Right renal cortex interstitium (tissue), 3 donors: ENCODE measurements at places on chromosomes 7 and 10. TPM values are rescaled to one million over a fixed set of nuclear protein-coding genes. Genes with fewer than 3 reads are reported as not detected.

DNA sequence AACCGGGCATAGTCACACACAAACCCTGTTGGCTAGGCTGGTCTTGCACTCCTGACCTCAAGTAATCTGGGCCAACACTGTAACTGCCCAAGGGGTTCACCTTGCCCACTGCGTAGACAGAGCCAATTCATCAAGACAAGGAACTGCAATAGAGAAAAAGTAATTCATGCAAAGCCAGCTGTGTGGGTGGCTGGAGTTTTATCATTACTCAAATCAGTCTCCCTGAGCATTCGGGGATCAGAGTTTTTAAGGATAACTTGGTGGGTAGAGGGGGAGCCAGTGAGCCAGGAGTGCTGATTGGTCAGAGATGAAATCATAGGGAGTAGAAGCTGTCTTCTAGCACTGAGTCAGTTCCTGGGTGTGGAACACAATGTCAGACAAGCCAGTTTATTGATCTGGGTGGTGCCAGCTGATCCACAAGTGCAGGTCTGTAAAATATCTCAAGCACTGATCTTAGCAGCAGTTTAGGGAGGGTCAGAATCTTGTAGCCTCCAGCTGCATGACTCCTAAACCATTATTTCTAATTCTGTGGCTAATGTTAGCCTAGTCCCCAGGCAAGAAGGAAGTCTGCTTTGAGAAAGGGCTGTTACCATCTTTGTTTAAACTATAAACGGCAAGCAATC is 15.6 kb upstream of the FXYD4 start:
- no peak for DNase-seq

- no peak for DNase-seq
These were observed 150.3 kb downstream of the POLR1F start for GRCh38 chr7:19558527-19558926.

DNA sequence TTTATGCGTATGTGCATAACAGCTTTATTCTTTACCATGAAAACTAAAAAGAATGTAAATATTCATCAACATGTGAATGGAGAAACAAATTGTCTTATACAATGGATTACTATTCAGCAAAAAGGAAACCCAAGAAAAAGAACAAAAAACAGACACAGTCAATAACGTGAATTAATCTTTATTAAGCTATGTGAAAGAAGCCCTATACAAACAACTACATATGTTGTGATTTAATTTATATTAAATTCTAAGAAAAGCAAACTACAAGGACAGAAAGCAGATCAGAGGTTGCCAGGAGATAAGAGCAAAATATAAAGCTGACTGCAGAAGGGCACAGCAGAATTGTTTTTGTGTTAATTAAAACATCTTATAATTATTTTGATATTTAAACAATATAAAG is 756.4 kb upstream of the MBL2 start:
- DNase-seq, result no peak

- no peak for DNase-seq
These were observed 29.8 kb downstream of the DIP2C start for GRCh38 chr10:659688-660141.

GRCh38 chr10:51422311-51423120 is 276.9 kb downstream of the CSTF2T start:
- peak; percentile 37 for DNase-seq

DNA sequence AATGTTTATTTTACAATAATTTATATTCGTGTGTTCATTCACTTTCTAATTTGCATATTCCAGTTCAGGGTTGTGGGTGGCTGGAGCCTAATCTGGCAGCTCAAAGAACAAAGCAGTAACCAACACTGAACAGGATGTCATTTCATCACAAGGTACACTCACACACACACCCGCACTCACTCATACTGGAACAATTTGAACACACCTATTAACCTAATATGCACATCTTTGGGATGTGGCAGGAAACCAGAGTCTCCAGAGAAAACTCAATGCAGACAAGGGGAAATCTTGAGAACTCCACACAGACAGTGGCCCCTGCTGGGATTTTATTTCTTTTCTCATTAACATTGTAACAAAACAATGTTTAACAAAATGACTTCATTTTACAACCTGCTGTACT is 97.4 kb downstream of the TWIST1 start:
- no peak for DNase-seq

Gene UNCX
- polyA plus RNA-seq, result 6.4 TPM

Gene FZD1
- polyA plus RNA-seq, result 58.7 TPM

Gene KLF14
- 0.37 TPM for polyA plus RNA-seq

Gene ELAPOR2
- polyA plus RNA-seq, result 7.7 TPM

Gene GNAT3
- polyA plus RNA-seq, result not detected

Gene POR
- 53.9 TPM for polyA plus RNA-seq

Gene CLEC2L
- polyA plus RNA-seq, result 1.2 TPM
